ENCODE measurements at places on chromosomes 5 and 9.

DNA sequence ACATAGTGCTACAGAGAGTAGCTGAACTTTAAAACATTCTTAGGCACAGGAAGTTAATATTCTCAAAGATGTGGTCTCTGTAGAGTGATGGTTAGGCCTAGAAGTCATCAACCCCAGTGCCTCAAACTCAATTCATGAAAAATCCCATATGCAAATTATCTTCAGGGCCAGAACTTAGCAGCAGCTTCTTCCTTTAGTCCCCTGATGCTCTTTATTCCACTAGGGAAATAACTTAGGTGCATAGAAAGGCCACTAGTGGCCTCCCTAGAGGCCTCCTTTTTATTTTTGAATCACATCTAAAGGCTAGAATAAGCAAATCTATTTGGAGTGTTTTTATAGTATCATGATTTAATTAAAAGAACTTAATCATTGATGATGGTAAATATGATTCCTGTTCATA lies 88.3 kb downstream of the GIN1 start:
- no peak for DNase-seq

DNA sequence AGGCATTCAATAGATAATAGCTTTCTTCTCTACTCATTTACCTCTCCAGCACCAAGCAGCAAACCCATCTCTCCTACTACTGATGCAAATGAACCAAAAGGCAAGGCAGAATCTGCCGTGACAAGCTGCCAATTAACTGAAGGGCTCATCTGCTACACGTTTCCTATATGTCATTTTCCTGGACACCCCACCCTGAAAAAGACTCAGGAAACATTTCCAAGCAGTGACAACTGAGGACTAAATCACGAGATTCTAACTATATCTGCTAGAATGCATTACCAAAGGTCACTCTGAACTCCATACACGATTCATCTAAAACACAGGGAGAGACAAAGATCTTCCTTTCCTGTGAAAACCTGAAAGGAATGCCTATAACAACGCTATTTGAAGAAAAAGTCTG lies 12.9 kb downstream of the PLPP1 start:
- no peak for DNase-seq

DNA sequence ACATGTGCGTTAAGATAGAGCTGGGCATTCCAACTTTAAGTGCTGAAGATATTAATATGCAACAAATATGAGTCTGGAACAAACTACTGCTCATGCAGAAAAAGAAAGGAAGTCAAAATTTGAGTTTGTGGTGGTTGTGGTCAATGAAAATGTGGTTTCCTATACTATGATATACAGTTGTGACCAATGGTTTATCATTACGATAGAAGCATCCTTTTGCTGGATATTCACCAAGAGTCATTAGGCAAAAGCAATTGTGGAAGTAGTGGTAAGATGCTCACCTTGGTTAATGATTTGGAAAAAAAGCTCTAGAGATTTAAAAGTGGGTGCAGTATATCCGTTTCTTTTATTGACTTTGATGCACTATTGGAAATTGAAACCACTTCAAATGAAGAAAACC lies 1007.0 kb downstream of the NR2F1-AS1 start:
- no peak for DNase-seq

DNA sequence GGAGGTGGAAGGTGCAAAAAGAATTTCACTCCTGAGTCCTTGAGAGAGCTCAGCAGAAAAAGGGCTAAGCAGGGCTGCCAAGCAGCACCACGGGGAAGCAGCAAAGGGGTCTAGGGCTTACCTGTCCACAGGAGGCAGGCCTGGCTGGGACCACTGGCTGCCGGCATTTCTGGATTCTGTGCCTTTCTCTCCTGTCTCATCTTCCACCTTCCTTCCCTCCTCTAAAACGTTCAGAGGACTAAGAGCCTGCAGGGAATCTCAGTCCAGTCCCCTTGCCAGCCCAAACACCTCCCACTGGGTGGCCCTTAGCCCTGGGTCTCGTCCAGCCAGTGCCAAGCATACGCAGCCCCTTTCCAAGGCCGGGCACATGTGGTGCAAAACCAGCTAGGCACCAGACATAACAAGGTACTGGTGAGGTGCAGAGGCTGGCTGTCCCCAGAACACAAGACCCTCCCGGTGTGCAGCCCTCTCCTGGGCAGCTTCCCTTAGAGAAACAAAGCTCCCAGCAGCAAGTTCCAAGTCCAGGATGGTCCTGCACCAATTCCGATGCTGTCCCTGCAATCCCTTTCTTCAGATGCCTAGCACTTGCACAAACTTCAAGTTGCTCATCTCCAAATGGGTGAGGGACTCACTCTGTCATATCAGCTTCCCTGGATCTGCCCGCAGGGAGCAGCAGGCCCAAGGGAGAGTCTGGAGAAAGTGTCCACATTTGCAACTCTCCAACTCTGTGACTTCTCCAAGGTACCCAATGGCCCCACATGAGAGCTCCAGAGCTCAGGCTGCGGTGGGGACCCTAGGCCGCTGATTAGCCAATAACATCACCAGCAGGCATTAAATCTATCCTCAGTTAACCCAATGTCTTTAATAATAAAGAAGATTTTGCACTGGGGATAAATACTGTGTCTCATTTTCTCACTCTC lies 126.3 kb downstream of the C5orf15 start:
- no peak for DNase-seq

- no peak for DNase-seq
Observed at GRCh38 chr5:158351485-158352125, 492.7 kb upstream of the CLINT1 start.

GRCh38 chr9:83032065-83032625 lies 30.8 kb downstream of the RASEF start:
- DNase-seq, result no peak

DNA sequence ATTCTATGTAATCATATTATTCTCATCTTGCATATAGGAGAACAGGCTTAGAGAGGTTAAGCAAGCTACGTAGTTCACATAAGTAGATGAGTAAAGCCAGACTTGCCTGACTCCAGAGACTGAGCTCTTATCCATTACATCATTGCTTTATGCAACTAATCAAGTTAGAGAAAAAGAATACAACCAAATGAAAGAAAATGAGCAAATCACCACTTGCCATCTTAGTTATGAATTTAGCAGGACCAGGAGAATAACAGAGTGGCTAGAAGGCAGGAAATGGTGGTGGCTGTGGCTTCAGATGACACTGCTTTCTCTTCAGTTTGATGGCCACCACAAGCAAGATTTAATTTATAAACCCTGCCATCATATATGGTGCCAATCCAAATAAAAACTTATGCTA lies 26.6 kb downstream of the POC5 start:
- no peak for DNase-seq

DNA sequence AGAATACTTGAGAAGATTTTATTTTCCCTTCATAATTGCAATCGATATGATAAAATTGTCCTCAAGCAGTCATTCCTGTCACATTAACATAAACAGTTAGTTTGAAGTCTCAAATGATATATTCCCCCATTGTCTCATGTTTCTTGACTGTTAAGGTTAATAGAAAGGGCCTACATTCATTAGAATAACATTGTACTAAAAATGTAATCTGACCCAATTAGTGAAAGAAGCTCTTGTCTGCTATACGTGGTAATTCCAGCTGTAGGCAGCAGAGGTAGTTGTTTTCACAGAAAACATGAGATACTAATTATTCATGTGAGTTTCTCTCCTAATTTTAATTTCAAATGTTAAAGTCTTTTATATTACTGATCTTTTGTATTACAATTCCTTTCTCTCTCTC lies 25.9 kb upstream of the AP3B1 start:
- DNase-seq, result no peak

- no peak for DNase-seq
Observed at GRCh38 chr9:11915699-11916098, 777.5 kb upstream of the TYRP1 start.

DNA sequence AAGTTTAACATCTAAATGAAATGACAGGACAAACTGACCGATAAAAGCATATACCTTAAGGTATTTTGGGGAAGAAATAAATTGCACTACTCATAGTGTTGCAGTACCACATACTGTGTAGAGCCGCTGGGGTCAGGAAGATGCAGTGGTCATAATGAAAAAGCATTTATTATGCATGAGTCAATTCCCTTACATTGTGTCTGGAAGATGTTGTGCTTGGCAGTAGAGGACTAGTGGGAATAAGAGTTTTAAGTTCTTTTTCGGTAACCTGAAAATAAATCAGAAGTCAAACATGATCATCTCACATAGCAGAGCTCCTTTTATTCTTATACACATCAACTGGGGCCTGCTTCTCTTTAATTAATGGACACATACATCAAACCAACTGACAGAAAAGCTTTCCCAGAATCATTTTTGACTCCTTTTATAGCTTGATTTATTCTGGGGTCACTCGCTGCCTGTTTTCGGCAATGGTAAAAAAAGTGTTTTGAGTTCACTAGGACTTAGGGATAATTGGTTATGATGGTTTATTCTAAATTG lies 262.5 kb upstream of the CHD1 start:
- no peak for DNase-seq

DNA sequence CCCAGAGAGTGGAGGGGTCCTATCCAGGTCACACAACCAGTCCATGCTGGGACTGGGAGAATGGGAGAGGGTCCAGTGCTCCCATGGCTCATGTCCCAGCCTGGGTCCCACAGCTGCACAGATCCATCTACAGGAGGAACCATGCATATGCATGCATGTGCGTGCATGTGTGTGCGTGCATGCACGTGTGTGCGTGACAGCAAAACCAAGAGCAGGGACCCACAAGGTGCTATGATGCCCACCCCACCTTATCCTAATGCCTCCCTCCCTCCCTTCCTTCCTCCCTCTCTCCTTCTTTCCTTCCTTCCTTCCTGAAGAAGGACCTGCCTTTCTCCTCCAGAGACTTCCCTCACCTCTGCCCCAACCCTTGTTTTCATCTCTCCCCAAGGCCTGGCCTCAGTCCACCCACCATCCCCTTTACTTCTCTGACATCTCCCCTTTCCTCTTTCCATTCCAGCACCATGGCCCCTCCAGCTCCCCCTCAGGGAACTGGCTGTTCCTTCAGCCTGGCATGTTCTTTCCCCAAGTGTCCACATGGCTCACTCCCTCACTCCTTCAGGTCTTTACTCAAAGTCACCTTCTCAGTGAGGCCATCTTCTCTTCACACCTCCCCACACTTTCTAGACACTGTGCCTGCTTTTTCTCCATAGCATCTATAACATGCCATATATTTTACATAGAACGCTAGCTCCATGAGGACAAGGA lies 21.8 kb downstream of the AQP7 start:
- DNase-seq, result no peak

GRCh38 chr5:175383350-175383749 lies 60.6 kb downstream of the DRD1 start:
- DNase-seq, result no peak

DNA sequence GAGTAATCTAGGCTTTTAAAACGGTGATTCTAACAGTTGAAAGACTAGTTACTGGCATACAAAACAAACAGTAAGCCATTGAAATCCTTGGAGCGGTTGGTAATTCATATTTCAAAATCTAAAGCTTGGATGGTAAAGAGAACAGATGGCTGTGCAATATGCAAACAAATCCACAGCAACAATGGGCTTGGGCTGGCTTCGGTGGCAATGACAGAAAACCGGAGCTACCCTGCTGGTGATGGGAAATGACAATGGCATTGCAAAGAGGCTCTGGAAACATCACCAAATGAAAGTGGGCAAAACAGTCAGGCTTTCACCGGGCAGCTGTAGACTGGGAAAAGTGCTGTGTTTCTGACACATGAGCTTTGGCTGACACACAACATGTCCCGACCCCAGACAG lies 42.2 kb downstream of the MED27 start:
- DNase-seq, result no peak

- DNase-seq, result no peak
Observed at GRCh38 chr9:105144841-105145240, 99.6 kb upstream of the SLC44A1 start.

- DNase-seq, result no peak
Observed at GRCh38 chr9:87387351-87388011, 110.2 kb upstream of the DAPK1 start.

- DNase-seq, result no peak
Observed at GRCh38 chr9:431701-432100, 217.0 kb downstream of the DOCK8 start.

DNA sequence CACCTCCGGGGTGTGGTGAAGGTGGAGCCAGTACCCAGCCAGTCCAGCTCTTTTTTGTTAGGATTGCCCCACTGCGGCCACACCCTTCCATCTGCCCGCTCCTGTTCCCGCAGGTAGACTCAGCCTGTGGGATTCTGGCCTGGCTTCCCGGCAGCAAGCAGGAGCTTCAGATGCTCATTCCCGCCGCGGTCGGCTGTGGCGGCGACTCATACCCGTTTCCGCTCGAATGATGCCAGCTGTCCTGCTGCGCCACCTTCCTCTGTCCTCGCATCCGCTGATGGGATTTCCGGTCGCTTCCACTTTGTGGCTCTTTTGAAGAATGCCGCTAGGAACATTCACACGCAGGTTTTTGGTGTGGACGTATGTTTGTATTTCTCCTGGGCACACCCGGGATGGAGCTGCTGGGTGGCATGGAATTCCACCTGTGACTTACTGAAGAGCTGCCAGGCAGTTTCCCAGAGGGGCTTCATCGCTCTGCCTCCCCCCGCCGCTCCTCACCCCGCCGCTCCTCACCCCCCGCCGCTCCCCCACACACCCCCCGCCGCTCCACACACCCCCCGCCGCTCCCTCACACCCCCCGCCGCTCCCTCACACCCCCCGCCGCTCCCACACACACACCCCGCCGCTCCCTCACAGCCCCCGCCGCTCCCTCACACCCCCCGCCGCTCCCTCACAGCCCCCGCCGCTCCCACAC lies 60.3 kb downstream of the TENT4A start:
- no peak for DNase-seq

DNA sequence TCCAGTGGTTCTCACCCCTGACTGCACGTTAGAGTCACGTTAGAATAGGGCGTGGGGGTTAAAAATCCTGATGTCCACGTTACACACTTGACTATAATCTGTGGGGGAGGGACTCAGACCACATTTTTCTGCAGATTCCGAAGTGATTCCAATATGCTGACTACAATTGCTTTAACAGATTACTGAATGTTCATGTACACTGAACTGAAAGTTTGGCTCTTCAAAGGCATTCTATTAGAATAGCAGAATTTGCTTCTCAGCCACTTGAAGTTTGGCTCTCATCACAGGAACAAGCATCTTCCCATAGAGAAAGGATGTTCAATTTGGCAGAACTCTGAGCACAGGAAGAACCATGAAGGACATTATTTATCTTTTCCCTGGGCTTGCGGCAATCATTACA lies 84.5 kb downstream of the HAPLN1 start:
- DNase-seq, result no peak

DNA sequence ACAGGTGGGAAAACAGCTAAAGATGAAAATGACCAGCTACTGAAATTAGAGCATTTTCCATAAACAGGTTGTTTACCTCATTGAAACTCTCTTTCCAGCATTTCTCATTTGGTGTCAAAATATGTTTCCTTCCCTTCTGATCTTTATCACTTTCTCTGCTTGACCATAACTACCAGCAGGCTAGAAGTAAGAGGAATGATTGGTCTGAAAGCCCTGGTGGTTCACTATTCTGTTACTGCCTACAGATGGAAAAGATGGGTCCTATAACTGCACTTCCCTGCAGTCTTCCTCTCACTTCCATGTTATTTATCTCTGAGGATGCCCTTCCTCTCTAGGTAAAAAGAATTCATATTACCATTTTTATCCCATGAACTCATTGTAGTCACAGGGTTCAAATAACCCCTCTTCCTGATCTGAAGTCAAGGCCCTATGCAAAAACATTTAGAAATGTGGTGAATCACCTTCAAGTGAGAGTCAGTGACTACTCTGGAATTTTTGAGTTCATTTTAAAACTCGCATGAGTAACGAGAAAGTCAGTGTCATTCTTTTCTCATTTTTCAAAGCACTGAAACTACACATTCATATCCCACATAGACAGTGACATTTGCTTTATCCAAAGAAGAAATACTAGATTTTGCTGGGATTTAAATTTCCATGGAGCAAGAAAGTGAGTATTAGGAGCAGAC lies 51.7 kb downstream of the ZNF474 start:
- DNase-seq, result no peak
